ENCODE measurements at places on chromosomes 4 and X.

DNA sequence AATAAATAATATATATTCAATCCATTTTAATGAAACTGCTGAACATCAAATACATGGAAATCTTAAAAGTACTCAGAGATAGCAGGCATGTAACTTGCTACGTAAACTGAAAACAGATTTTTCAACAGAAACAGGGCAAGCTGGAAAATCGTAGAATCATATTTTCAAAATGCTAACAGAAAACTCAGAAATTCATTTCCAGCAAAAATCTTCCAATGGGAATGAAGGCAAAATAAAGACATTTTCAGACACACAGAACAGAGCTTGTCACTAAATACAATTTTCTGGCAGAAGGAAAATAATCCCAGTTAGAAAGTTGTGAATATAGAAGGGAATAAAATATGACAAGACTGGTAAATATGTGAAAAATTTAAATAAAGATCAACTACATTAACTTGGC, 419.9 kb upstream of the ZFP42 start:
- DNase-seq: no peak

DNA sequence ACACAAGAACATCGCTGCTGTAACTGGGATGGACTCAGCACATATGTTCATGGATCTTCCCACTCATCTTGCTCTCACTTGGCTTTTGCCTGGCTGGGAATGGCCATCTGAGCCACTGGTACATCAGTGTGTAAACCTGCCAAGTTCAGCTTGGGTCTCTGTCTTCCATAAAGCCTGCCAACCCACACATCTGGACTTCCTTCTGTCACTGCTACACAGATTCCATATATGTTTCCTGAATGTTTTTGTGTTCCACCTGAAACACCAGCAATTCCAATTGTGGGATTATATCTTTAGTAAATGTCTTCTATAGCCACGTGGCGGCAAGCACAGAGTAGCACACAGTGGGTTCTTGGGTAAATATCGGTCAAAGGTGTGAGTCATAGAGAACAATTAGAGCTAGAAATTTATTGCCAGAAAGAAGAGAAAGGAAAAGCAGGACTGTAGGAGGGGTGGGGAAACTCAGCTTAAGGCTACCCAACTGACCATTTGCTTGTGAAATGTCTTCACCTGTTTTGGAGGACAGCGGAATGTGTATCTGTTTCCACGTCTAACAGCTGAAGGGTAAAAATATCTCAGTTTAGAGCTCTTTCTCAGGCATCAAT, 125.9 kb downstream of the MFAP3L start:
- DNase-seq: no peak

DNA sequence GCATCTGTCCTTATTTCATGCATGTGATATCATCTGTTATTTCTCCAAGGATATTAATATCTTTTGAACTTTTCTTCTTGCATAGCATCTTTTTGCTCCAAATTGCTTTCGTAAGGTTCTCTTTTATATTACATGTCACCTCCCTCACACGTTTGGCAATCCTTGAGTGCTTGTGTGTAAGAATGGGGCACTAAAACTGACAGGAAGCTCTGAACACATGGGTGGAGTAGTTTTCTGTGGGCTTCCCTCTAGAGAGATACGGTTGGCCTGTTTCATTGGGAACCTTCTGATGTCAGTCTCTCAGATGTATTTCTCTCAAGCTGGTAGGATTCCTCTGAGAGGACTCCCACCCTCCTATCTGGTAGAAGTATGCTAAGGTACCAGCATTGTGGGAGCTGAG, 223.0 kb downstream of the MID1 start:
- DNase-seq: no peak

GRCh38 chrX:47749185-47749967, 87.3 kb upstream of the ZNF81 start:
- DNase-seq: peak; percentile 17

DNA sequence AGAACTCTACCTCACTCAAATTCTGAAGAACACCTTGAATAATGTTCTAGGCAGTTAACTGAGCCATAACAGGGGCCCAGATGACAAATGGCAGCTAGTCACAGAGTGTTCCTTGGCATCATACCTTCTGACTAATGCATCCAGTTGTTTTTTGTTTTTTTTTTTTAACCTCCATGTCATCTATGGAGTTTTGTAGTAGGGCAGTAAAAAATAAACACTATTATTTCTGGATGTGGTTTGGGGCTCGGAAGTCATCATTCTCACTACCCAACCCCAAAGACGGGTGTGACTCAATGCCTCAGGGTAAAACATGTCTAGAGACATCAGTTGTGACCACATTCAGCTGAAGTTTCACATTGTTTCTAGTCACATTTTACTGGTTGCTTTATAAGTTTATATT, 31.2 kb upstream of the MCF2 start:
- no peak for DNase-seq

- no peak for DNase-seq
Observed at GRCh38 chr4:159071969-159072765, 30.7 kb upstream of the RAPGEF2 start.

DNA sequence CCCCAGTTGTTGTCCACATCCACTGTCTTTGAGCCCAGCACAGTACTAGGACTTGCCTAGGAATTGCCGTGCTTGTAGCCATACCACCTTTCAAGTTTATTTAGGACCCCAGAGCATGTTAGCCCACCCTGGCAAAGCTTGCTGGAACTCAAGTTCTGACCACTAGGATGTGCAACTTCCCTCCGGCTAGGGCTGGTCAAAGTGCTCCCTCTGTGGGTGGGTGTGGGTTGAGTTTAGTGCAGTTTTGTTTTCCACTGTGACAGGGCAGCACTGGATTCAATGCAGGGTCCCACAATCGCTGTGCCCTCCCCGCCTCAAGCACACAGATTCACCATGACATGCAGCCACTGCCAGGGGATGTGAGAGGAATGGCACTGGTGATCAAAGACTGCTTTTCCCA, 96.0 kb downstream of the RASGEF1B start:
- DNase-seq: no peak

GRCh38 chrX:41133551-41133950, 48.3 kb downstream of the USP9X start:
- no peak for DNase-seq

DNA sequence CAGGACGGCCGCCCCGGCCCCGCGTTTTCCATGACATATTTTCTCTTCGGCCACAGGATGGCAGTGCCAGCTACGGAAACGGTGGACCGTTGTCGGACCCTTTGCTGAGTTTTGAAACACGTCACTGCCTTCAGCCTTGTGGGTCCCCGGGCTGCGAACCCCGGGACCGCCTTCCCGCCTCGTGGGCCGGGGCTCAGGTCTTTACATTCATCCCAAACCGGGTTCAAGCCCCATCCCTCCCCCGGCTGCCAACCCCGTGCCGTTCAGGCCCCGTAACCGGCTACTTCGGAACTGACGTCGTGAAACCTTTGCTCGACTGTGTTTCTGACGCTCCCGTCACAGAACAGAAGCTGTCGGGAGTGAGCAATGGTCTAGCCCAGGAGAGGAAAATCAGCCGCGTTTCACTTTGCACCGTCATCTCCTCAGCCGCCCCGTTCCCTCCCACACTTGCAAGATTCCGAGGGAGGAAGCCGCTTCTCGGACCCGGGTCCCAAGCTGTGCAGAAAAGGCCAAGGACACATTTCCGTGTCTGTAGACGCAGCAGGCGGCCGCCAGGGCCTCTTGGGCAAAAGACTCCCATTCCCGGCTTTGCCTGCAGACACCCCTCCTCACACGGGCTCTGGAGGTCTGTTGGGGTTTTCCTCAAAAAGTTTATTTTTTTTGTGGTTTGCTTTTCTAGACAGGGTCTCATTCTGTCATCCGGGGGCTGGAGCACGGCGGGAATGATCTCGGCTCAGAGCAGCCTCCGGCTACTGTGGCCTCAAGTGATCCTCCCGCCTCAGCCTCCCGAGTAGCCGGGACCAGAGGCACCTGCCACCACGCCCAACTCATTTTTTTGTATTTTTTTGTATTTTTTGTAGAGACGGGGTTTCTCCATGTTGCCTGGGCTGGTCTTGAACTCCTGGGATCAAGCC, 41.4 kb upstream of the PPP2R3B start:
- no peak for DNase-seq

DNA sequence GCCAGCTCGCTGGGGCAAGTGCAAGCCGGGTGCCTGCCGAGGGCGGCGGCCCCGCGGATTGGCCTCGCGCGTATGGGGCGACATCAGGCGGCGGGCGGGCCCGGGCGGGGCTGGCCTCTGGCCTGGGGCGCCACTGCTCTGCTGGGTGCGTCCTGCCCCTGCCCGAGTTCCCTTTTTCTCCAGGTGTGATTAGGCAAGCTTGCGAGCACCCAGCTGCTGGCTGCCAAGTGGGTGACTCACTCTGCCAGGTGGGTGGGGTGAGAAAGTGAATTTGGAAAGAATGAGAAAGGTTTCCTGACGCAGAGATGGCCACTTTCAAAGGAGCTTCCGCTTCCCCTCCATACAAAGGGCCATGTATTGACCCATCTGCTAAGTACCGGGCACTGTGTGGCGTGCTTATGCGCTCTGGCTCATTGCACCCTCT, 32.5 kb downstream of the FGFBP1 start:
- peak; percentile 43 for DNase-seq

- no peak for DNase-seq
Observed at GRCh38 chrX:53883196-53883595, 161.1 kb downstream of the PHF8 start.

DNA sequence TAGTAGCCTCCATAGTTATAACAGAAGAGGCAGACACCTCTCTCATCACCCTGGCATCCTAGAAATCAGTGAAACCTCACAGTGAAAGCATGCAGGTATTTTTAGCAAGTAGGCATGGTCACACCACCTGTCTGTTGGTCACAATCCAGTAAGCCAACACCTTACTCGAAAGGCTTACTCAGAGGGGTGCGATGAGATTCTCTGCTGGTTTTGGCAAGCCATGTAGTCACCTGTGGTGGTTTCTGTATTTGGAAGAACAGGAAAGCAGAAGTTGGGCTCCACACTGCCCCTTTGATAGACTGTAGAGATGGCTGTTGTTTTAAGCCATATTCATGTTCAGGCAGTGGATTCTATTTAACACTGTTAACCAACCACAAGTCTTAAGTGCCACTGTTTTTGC, 134.7 kb downstream of the DCLK2 start:
- DNase-seq: no peak

- no peak for DNase-seq
Observed at GRCh38 chrX:54419559-54420302, 20.5 kb upstream of the TSR2 start.

- no peak for DNase-seq
Observed at GRCh38 chr4:54371173-54371572, 142.1 kb downstream of the PDGFRA start.

DNA sequence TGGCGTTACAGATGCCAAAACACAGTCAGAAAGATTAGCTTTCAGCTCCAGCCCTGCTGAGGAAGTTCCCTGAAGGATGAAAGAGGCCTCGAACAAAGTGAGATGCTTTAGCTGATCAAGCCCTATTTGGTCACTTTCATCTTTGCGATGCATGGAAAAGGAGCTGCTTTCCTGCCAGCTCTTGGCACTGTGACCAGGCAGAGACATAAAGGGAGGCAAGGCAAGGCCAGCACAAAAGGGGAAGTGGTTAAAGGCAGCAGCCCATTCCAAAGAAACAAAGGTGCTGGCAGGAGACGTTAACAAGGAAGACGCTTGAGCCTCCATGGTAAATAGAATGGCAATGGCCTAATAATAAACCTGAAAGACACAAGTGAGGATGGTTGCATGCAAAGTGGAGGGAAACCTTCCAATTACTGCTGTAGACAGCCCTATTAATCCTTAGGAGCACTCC, 617.1 kb upstream of the INTU start:
- DNase-seq: no peak

GRCh38 chr4:40038977-40039376, 17.7 kb upstream of the N4BP2 start:
- no peak for DNase-seq

DNA sequence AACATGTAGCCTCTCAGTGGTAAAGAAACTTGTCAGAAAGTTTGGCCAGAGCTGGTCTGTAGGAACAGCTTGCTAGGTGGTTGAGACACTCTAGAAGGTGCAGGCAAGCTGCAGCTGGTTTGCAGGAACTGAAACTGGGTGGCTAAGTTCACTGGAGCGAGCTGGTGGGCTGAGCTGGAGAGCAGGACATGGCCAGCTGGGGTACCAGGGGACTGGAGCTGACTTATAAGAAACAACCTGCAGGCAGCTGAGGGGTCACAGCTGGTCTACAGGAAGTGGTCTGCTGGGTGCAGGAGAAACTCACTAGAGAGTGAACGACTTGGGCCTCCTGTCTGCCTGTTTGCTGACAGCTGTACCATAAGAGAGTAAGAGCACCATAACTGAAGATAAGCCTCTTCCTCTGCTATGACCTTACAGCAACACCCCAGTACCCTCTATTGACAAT, 157.1 kb upstream of the LNX1 start:
- DNase-seq: peak; percentile 63

GRCh38 chr4:101851672-101852071, 61.1 kb downstream of the BANK1 start:
- DNase-seq: no peak

- no peak for DNase-seq
Observed at GRCh38 chr4:38774181-38774955, 8.4 kb downstream of the TLR10 start.

GRCh38 chr4:106444557-106444956, 76.0 kb upstream of the GIMD1 start:
- no peak for DNase-seq

- DNase-seq: no peak
Observed at GRCh38 chr4:103664436-103665075, 55.2 kb downstream of the TACR3 start.

- no peak for DNase-seq
Observed at GRCh38 chr4:139955600-139955999, 198.4 kb downstream of the MAML3 start.

GRCh38 chr4:55314141-55314820, 31.8 kb upstream of the SRD5A3 start:
- DNase-seq: no peak

DNA sequence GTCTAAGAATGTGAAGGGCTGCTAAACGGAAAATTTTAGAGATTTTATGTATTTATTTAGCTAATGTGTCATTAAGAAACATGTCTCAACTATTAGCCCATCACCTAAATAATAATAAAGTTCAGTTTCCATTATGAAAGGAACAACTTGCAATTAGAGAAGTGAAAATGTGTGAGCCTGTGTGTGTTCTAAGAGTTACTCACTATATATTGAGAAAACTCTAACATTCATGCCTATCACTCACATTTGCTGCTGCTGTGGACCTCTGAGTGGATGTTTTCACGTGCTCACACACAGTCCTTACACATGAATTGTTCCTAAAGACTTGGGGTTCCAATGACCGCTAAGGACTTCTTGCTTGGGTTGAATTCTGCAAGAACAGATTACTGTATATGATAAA, 364.0 kb downstream of the TMA16 start:
- DNase-seq: no peak

- DNase-seq: no peak
Observed at GRCh38 chr4:183758758-183759447, 99.8 kb downstream of the TRAPPC11 start.

Measured in suppressor macrophage (primary cell).